Central memory CD4-positive, alpha-beta T cell (primary cell): ENCODE measurements at places on chromosomes 7 and 10.
A peak's percentile ranks its signal among the peaks of the same experiment; 100 is the strongest.

DNA sequence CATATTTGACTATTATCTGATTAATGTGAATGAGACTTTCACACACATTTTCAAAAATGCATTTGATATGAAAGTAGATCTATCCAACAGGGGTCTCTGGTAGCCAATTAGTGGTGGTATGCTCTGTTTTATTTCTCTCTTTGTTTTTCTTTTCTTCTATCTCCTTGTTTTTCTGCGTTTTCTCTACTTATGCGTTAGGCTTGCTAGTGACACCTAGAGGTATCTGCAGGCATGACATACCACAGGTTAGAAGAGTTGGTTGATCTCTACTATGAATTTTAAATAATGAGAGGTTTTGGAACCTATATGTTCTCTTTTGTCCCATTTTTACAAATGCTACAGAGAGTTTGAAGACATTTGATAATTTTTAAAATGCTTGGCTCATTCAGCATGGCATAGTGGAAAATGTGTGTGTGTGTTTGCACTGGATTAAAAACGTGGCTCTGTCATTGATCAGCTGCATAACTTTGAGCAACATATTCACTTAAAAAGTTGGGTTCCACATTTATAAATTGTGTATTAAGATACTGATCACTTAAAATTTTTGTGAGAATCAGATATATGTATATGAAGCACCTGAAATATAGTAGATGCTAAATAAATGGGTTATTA is 28.1 kb upstream of the PLXDC2 start:
- DNase-seq, result no peak

GRCh38 chr7:69342154-69342884 is 256.0 kb upstream of the AUTS2 start:
- DNase-seq, result no peak

GRCh38 chr10:30931094-30931493 is 100.6 kb downstream of the ZNF438 start:
- DNase-seq, result no peak

GRCh38 chr10:71756311-71757191 is 16.8 kb downstream of the VSIR start:
- DNase-seq, result peak; percentile 73

DNA sequence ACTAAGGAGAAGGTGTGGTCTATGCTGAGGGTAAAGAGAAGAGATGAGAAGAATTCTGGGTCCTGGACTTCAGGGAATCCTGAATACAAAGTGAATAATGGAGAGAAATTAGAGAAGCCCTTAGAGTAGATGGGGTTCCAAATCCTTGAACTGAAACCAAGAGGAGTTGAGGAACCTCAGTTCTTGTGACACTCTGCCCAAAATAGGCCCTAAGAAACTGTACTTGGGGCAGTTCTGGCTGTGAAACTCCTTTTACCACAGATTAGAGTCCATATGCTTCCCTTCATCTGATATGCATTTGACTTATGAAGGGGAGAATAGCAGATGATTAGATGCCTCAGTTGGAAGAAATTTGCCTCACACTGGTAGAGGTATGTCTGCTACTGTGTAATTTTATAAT is 19.0 kb downstream of the TES start:
- DNase-seq, result no peak

DNA sequence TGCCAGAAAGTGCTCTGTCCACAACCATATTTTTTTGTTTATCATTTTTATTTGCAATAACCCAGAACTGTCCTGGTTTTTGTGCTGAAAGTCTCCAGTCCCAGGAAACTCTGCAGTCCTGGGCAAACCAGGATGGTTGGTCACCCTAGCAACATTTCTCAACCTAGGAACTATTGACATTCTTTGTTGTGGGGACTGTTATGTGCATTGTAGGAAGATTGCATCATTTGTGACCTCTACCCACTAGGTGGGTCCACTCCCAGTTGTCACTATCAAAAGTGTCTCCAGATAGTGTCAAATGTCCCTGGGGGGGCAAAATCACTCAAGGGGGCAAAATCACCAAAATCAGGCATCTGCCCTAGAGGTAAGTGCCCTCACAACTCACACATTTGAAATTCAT is 14.0 kb upstream of the SRI start:
- no peak for DNase-seq

DNA sequence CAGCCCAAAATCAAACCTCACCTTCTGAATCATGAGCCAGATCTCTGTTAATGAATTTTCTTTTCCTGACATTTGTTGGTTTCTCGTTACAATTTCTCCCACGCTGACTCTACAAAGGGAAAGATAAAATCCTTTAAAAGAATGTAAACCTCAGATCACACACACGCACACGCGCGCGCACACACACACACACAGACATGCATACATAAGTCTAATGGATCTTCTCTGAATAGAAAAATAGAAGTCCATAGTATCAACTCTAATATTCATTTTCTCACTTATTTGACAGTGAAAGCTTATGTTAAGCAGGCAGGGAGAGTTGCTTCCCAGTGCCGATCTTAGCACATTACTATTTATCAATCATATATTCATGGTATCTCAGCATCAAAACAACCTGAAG is 1.4 kb downstream of the ETV1 start:
- DNase-seq, result no peak

DNA sequence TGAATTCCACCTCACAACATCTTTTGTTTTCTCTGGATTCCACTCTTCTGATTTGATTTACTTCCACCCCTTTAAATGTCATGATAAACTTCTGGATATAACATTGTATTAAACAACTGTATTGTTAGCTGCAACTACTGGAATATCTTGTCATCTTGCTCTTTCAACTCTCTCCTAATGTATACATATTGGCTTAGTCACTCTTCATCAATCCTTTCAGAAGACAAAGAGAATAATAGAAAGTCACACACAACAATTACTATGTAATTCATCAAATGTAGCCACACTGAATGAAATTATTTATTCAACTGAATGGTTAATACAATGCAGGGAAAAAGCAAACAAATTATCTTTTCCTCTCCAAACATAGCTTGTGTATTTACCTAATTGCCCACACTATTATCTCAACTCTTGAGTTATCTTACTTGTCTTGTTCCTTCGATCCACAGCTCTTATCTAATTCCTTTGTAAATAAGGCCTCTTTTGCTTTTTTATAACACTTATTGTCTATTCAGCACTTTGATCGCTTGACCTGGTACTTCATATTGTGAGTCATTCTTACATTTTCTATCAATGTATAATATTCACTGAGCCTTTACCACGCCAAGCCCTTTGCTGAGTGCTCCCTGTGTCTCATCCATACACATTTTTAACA is 16.7 kb downstream of the SEMA3A start:
- DNase-seq, result no peak

DNA sequence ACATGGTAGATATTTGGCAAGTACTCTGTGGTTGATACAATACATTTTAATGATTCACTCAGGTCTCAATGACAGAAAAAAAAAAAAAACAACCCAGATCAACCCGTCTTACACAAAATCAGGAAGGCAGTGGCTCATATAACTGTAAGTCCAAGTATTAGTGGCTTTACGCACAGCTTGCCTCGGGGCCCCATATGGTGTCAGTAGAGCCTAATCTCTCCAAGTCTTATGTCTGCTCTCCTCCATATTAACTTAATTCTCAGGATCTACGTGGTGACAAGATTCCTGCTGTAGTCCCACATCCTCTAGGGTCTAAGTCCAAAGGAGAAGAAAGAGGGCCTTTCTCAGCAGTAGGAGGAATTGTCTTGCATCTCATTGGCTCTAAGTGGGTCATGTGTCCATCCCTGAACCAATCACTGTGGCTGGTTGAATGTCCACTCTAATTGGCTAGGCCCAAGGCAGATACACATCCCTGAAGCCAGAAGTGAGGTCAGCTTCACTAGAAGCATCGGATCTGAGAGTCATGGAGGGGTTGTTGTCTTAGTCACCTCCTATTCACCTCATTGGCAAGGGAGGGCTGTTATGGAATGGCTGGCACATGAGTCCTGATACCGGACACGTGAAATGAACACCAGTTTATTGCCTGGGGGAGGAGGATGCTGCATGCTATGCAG is 20.5 kb upstream of the PLPP4 start:
- no peak for DNase-seq

GRCh38 chr10:118543714-118544400 is 51.6 kb downstream of the PRLHR start:
- DNase-seq, result no peak

DNA sequence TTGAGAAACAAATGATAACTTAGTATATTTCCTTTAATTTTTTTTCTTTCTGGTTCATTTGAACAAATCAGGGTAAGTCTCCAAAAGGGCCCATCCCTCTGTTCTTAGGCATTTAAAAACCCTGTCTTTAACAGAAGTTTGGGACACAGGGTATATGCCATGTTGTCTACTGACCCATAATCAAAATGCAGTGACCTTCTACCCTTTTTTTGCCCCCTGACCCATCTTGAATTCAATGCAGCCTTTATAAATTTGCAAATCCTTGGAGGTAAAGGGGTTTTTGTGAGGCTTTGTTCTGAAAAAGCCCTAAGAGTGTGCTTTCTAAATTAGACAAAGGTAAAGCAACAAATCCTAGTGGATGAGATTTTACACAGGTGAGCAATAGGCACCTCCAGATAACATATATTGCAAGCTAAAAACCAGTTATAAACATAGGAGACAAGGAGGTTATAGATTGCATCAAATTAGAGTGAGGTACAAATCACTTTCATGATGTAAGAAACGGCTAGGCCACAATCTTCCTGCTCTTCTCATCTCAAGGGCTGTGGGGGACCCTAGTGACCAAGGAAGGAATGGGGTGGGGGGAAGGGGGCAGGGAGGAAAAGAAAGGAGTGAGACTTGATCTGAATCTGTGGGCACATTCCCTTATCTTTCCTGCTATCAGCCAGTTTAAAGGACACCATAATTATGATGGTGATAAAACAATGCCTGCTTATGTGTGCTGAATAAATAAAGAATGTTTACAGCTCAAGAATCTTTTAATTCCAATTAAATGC is 2.7 kb downstream of the SKIDA1 start:
- no peak for DNase-seq

DNA sequence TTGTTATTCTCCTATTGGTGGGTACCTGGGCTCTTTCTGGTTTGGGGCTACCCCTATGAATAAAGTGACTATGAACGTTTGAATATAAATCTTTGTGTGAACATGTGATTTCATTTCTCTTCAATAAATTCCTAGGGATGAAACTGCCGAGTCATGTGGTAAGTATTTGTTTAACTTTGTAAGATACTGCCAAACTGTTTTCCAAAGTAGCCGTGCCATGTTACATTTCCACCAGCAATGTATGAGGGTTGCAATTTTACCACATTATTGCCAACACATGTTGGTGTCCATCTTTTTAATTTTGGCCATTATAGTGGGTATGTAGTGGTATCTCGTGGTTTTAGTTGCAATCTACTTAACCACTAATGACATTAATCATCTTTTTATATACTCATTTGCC is 94.7 kb downstream of the ZNRF2 start:
- DNase-seq, result no peak

DNA sequence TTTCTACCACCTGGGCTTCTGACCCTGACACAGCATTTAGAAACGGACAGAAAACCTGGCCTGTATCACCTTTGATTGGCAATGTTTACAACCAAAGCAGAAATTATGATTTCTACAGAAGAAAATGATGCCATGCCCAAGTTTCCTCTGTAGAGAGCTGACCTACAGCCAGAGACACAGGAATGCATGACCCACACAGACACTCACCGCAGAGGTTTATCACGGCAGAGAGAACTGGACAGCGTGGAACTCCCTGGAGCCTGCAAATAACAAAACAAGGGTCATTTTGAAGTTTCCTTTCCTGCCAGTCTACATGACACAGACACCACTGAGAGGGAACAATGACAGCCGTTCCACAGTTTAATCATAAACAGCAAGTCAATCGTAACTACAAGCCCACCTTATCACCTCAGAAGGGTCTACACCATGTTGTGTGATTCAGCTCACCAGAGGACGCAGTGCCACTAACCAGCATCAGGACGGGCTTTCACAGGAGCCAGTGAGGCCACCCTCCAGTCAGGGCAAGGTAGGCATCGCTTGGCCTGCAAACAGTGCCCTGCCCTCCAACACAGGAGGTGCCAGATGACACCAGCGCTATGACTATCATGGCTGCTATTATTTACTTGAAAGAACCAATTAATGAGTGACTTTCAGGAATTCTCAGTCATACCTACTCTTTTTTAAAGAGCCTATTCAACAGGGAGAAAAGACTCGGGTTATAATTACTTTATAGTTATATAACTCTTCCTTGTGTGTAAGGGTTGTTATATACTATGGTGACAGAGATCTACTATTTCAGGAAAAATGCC is 139.9 kb downstream of the TNS3 start:
- no peak for DNase-seq

DNA sequence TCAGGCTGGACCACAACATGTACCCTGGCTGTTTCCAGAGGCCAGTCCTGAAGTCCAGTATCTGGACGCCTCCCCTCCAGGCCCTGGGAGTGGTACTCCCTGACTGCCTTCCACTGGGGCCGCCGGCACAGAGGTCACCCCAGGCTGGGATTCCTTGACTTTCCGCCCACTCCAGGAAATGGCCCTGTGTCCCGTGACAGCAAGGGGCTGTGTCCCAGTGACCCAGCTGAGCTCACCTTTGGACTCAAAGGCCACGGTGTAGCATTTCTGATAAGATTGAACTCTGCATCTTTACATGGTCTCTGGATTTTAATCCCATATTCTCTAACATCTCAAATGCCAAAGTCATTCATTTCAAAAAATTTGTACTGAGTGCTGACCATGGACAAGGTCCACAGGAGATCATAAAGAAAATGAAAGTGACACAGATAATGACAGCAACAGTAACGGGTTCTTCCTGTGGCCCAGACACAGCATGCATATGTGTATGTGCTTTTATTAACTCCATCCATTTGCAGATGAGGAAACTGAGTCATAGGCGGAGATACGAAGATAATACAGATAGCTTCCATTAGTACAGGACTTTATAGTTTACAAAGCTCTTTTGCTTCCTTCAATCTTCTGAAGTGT is 5.4 kb downstream of the ADAMTS14 start:
- no peak for DNase-seq

DNA sequence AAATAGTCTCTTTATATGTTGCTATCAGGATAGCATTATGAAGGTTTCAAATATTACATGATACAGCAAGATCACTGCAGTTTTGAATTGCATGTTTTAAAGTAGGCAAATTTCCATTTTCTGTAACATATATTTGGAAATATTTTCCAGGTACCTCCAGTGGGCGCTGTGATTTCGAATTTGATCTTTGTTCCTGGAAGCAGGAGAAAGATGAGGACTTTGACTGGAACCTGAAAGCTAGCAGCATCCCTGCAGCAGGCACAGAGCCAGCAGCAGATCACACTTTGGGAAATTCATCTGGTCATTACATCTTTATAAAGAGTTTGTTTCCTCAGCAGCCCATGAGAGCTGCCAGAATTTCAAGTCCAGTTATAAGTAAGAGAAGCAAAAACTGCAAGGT is 299.0 kb downstream of the MALRD1 start:
- no peak for DNase-seq

DNA sequence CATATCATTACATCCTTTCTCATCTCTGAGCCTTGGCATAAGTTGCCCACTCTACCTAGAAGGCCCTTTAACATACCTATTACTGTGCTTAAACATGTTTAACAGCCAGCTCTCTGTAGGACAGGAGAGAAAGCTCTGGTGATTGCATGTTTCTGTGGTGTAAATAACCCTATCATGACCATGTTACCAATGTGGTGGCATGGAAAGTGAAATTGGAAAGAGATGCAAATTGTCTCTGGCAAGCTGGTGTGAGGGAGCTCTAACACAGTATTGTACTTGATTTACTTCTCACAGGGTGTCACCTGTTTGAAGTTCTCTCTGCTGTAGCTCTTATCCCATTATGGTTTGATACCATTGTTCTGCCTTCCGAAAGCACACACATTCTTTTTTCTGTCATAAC is 231.8 kb upstream of the DKK1 start:
- no peak for DNase-seq
